ENCODE measurements at places on chromosomes 3 and 15.

DNA sequence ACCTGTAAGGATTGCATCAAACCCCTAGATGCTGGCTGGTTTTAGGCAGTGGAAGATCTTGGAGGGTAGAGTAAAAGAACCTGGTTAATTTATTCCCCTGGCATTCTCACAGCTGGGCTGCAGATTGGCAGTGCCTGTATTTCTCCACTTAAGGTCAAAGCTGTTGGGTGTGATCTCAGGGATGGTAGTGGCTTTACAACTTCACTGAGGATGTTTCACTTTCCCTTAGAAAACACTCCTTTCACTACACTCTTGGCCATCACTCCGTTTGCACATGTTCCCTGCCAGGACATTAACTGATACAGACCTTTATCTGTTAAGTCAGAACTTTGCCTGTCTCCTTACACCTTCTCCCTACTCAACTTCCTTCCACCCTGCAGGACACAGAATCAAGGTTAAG, 779.1 kb upstream of the SEMA6D start:
- no peak for DNase-seq

DNA sequence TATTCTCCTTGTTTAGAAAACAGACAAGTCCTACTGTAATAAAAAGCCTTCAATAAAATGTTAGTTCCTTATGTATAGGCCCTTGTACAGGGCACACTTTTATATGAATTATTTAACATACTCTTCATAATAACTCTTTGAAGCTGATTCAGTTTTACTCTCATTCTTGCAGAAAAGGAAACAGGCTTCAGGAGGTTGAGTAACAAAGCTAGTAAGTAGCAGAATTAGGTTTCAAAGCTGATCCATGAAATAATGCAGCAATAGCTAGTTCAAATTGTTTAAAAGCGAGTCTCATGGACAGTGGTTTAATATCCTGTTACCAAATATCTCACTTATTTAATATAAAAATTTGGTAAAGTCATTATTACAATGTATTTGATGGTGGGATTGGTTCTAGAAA, 25.0 kb downstream of the TCF12 start:
- no peak for DNase-seq

- DNase-seq: no peak
These were observed 8.6 kb upstream of the NR2F2 start for GRCh38 chr15:96321639-96322535.

DNA sequence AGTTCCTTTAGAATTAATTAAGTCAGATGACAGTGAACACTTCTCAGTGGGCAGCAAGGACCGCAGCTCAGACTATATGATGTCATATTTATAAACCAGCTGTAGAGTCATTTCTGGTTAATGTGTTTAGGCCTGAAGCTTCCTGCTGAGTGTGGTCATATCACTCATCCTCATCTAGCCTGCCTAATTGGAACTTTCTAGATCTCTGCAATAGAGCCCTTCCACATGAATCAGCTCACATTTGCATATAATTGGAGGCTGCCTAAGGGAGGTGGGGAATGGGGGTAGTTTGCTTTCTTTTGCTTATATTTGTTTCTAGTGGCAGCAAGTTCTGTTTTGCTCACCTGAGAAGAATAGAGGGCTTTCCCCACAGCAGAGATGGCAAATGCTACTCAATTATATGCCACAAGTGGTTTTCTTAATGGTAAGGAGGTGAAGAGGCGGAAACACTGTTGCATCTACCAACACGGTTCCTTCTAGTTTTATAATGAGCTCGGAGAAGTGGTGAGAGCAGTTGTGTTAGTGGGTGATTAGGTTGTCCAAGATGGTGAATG, 148.1 kb downstream of the KLHL25 start:
- no peak for DNase-seq

Data from stimulated activated CD4-positive, alpha-beta T cell treated with anti-CD3 and anti-CD28 coated beads, Interleukin-1b, Interleukin-23, amount 100 ng/mL, for 1 hour (primary cell).